Iris pigment epithelial cell (primary cell): ENCODE measurements at places on chromosomes 6 and 20.
A peak's percentile ranks its signal among the peaks of the same experiment; 100 is the strongest.

- DNase-seq = no peak
Observed at GRCh38 chr6:167661552-167662044, 165.1 kb upstream of the AFDN start.

DNA sequence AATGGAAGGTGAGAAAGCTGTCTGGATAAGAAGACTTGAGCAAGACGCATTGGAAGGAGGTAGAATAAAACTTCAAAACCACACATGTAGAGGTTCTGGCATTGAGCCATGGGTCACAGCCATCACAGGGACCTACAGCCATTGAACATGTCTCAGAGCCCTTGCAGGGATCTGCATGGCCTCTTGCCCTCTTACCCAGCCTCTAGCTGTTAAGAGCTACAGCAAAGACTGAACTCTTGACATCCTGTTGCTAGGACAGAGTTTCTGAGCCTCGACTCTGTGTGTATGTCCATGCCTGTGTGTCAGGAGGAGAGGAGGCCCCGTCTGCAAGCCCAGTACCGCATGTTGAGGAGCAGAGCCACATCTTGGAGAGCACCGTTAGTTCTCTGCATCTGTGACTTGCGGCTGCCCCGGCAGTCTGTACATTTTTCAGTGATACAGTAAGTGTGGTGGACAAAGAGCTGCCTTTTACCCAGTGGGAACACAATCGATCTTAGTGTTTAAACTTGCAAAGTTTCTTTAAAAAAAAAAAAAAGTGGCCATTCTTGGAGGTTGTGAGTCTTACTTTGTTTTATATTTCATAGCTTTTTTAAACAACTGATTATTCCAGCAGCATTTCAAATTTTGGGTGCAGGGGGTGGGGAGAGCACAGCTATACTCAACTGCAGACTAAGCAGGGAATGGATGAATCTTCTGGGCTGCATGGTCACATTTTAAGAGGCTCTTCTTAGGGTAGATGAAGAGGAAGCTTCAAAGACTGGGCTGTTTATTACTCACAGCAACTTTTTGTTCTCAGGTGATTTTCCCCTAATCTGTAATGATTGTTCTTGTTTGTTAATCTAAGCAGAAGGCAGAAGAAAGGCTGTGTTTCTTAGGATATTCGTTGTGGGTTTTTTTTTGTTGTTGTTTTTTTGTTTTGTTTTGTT lies 88.5 kb downstream of the TBC1D7 start:
- DNase-seq = no peak

- no peak for DNase-seq
Observed at GRCh38 chr20:24965065-24965919, 16.2 kb downstream of the CST7 start.

DNA sequence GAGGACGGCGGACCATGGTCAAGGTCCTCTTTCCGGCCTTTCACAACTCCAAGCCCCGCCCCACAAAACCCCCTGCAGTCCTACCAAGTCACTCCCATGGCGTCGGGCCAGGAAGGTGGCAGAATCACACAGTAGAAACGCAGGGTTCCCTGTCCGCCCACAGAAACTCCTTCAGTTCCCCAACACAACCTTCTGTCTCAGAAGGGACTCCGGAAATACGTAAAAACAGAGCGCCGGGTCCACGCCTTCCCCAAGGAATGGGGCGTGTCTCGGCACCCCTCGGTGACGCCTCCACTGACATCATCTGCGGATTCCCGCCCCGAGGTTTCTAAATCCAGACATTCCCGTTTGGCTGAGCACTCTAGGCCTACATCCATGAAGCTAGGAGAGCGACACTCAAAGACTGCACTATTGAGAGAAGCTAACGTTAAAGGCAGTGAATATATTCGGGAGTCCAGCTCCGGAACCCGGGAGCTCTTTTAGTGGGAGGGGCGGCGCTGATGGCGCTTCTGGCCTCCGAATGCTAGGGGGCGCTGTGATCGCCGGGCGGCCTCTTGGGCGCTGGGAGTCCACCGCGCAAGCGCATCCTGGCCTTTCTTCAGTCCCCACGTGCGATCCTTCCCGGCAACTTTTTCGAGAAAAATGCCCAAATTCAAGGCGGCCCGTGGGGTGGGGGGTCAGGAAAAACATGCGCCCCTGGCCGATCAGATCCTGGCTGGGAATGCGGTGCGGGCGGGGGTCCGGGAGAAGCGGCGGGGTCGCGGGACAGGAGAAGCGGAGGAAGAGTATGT lies at the start of the genes BYSL and MED20:
Gene BYSL, plus strand, starts transcription at position 579 of the 791 bp plus-strand sequence. Its CDS starts 64 bp downstream, at position 643.
Gene MED20, minus strand, starts transcription at position 219 of the 791 bp plus-strand sequence. Its CDS starts 121 bp downstream, at position 98.
- DNase-seq = peak; percentile 96

DNA sequence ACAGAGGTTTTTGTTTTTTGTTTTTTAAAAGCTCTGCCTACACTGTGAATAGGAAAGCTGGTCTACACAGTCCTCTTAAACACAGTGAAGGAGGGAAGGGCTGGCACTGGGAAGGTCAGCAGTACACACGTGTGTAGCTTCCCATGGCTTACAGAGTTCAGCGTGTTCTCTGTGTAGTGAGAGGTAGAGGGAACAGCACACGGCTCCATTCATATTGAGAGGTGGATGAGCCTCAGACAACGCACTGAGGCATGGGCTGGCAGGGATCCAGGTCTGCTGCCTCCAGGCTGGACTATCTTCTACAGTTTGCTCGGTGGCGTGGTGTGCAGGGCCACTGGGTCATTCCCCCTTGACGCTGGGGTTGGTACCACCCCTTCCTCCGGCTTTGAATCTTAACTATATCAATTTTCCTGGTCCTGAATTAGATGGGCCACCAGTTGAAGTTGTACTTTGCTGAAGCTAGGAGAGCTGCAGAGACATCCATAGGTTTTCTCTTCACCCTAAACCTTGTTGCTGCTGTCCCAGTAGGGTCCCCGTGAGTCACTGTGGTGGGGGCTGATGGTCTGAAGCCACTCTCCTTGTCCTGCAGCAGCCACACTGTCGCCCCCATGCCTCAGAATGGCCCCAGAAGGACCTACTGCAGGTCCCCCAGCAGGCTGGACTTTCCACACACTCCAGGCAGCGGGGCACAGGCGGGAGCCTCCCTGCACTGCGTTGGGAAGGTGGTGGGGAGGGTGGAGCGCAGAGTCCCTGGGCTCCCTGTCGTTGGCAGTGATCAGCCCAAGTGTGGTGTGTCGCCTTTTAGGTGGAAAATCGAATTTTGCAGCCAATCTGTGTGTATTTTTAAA lies 2.0 kb downstream of the ARFGAP1 start:
- DNase-seq = peak; percentile 22

GRCh38 chr6:135105710-135106109 lies 51.1 kb upstream of the HBS1L start:
- DNase-seq = no peak

DNA sequence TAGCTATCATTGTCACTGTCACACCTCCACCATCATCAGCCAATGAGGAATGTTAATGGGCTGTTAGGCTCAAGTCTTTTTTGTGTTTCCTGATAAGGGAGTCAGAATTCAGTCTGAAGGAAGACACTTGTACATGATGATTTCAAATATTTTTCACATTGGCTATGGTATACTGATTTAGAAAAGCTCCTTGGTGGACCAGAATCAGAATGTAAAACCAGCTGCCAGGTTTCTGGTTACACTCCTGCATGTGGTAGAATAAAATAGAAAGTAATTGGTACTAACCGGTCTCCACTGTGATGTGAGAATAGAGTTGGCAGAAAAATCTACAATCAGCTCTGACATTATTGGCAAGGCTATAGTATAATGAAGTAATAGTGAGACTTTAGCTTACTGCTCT lies 10.7 kb downstream of the COL9A1 start:
- no peak for DNase-seq

DNA sequence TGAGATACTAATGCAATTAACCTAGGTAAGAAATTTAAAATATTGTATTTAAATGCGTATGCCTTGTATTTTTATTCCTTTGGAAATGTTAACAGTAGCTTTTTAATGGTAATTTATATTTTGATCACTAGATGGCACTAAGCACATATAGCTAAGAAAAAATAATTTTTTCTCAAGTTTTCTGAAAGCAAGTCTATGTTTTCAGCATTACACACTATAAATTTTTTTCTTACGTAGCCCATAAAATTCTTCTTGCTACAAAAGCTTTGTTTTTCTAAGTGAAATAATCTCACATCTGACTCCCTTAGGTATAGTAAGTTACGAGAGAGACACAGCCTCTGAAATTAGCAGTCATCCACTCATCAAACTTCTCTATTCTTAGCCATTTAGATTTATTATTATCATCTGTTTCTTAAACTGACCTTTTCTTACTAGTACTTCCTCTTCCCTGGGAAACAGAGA lies 35.7 kb downstream of the TSPYL4 start:
- no peak for DNase-seq

DNA sequence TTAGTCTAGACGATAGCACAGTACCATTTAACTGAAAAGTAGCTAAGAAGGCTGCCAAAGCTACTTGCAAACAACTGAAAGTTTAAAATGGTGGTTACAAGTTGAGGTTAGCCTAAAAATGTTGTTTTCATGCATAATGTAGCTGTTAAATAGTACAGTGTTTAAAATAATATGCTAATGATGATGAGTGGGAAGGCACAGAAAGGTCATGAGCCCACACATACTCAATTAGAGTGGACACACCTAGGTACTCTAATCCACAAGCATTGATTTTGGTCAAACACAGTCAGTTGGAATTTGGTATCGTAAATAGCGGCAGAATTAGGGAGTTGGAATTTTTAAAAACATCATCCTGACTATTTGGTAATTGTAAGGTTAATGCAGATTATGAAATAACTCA lies 7.0 kb downstream of the TXLNB start:
- no peak for DNase-seq

DNA sequence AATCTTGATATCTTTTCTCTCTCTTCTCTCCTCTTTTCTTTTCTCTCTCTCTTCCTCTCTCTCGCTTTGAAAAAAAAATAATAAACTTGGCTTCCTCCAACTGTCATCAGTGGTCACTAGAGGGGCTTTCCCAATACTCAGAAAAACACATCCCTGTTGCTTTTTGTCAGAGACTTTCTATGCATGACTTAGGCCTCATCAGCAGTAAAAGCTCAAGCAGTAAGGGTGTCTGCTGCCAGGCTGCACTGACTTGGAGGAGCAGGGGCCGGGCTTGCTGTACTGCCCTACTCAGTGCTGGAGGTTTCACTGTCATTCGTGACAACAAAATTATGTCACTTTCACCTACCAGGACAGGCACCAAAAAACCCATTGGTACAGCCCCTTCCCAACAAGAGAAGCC lies 272.0 kb downstream of the ADGB start:
- no peak for DNase-seq

DNA sequence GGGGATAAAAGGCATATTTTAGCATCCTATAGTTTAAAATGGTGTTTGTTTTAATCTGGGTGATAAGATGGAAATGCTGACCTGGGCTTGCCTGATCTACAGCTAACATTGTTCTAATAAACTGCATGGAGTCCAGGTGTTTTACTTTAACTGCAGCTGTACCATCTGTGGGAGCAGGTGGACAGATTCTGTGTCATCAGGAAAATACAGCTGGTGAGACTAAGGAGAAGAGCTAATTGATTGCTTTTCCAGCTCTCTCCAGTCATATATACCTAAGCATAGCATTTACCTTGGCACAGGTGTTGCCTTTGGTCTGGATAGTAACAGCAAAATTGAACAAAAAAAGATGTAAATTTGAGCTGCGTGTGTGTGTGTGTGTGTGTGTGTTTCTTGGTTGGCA lies 31.6 kb downstream of the CBFA2T2 start:
- DNase-seq = no peak

- DNase-seq = peak; percentile 82
Observed at GRCh38 chr6:129104131-129104530, 221.2 kb downstream of the LAMA2 start.

GRCh38 chr6:38155144-38155543 lies 335.6 kb downstream of the ZFAND3 start:
- DNase-seq = peak; percentile 81

DNA sequence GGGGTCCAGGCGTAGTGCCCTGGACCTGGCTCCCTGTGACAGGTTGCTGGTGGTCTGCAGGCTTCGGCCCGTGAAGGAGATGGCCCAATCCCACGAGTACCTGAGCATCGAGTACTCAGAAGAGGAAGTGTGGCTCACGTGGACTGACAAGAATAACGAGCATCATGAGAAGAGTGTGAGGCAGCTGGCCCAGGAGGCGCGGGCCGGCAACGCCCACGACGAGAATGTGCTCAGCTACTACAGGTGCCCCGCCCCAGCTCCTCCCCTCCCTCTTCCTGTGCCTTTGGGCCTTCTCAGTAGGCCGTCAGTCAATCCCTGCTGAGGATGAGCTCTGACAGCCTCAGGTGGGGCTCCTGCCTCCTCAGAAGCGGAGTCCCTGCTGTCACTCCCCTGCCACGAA lies 42.6 kb downstream of the UQCC2 start:
- DNase-seq = no peak

GRCh38 chr20:53159160-53159559 lies 187.0 kb downstream of the TSHZ2 start:
- DNase-seq = no peak

DNA sequence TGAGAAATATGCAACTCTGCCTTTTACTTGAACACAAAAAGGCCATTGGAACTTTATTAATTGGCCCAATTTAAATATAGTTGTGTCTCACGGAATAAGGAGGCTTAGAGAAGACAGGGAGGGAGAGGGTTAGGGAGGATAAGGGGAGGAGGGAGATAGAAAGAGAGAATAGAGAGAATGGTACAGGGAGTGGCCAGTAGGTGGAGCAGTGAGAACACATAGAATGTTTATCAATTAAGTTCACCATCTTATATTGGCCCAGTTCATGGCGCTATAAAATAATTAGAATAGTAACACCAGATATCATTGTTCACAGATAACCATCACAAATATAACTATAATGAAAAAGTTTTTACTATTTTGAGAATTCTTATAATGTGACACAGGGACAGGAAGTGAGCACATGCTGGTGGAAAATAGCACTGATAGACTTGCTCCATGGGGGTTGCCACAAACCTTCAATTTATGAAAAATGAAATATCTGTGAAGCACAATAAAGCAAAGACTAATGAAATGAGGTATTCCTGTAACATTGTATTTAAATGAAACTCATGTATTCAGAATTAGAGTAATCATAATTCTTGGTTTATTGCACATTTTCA lies 374.1 kb upstream of the MANEA start:
- DNase-seq = peak; percentile 60

DNA sequence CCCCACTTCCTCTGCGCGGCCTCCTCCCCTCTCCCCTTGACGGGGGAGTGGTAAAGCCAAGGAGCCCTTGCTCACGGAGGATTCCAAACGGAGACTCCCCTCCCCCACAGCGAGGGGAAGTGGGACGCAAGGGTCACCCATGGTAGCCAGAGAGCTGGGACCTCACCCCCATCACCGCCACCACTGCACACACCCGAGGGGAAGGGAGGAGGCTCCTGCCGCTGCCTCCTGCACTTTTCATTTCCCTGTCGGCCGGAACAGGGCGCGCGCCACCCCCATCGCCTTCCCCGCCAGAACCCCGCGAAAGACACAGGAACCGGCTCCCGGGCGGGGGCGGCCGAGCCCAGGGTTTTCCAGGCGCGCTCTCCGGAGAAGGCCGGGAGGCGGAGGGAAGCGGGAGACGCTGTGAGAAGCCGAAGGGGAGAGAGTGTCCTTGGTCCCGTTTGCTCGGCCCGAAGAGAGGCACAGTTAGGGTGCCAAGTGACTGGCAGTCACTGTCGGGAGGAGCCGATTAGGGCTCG lies 789 bp downstream of the CCND3 start:
- peak; percentile 44 for DNase-seq

DNA sequence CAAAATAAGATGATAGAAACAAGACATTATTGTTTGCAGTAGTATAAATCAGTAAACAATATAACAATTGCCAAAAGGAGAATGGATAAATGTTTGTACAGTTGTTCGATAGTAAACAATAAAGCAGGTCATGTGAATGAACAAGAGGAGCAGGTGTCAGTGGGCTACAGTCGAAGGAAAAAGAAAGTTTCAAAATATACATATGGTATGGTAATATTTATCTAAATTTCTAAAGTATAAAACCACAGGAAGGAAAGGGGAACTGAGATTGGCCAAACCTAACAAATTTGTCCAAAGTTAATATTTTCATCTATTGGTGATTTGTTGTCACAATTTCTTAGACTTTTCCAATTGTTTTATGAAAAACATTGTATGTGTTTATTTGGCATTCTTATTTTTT lies 110.9 kb downstream of the SH3BGRL2 start:
- DNase-seq = no peak
